ENCODE measurements at places on chromosomes 2 and 18. TPM values are rescaled to one million over a fixed set of nuclear protein-coding genes. Genes with fewer than 3 reads are reported as not detected.

The C2orf42 gene
- total RNA-seq, result 13.7 TPM

The ATAD2B gene
- total RNA-seq, result 80.7 TPM

DNA sequence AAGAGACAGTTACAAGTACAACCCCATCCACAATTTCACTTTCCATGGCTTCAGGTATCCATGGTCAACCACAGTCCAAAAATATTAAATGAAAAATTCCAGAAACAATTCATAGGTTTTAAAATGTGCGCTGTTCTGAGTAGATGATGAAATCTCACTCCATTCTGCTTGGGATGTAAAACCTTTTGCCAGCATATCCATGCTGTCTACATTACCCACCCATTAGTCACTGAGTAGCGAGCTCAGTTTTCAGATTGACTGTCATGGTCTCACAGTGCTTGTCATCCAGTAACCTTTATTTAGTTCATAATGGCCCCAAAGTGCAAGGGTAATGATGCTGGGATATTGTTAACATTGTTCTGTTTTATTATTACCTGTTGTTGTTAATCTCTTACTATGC lies 40.5 kb downstream of the SMAD4 start:
- no peak for DNase-seq

The FAM237A gene
- total RNA-seq, result not detected

- DNase-seq, result no peak
Measured at GRCh38 chr18:9091066-9091476, 11.4 kb upstream of the NDUFV2 start.

GRCh38 chr2:132522901-132523300 lies 106.3 kb downstream of the GPR39 start:
- no peak for DNase-seq

The GALNT13 gene
- total RNA-seq, result 2.5 TPM

The PCARE gene
- not detected for total RNA-seq
